ENCODE measurements at places on chromosomes 3 and 15.

DNA sequence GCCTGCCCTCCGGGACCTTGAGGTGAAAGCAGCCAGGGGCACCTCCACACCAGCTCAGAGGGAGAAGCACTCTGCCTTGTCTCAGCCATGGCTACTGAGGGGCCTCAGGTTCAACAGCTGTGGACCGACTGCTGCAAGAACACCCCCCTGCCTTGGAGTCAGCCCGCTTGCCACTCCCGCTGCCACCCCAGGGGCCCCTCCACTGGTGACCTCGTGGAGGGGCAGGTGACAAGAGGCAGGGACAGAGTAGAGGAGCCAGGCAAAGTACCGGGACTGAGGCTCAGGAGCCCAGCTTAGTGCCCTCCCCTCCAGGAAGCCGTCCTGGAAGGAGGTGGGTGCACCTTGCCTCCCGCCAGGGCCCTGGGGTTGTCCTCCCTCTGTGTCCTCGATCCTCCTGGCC lies 79.6 kb upstream of the RPL32 start:
- no peak for DNase-seq

DNA sequence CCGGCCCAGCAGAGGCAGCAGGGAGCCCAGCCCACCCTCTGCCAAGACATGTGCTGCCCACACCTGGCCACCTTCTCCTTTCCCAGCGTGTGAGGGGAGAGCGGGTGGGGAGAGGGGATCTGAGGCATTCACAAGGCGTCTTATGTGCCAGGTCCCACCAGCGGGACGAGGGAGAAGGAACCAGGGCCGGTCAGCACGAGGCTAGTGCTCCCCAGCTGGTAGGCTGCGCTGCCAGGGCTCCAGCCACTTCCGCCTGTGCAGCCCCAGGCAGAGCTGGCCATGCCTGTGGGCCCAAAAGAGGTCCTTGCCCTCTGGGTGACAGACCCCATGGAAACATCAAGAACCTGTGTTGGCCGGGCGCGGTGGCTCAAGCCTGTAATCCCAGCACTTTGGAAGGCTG lies 5.9 kb downstream of the MESP1 start:
- DNase-seq = no peak

GRCh38 chr3:144079634-144080033 lies 108.0 kb downstream of the DIPK2A start:
- no peak for DNase-seq

DNA sequence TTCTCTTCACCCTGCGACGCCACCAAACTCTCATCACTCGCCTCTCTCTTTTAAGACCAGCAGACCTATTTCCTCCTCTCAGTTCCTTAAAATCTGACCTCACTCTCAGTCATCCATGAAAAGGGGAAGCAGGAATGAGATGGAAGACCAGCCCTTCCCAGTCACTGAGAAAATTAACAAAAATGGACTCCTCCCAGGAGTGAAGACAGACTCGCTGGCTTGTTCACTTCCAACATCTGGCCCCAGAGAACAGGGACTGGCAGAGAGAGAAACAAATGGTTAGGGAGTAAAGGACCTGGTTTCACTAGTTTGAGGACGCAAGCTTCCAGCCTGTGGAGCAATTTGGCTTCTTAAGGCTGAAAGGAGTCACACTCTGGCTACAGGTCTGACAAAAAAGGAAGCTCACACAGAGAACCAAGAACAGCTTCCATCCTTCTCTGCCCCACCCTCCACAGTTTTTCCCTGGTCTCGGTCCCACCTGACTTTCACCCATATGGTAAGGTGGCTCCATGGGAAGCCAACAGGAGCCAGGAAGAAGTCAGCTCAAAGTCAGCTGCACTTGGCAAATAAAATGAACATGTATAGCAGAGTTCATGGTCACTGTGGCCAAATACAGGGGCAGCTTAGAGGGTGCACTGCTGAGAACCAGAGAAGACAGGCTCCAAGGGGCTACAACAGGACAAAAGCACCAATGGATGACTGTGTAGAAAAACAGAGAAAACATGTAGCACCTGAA lies 57.2 kb downstream of the ITGB5 start:
- no peak for DNase-seq

DNA sequence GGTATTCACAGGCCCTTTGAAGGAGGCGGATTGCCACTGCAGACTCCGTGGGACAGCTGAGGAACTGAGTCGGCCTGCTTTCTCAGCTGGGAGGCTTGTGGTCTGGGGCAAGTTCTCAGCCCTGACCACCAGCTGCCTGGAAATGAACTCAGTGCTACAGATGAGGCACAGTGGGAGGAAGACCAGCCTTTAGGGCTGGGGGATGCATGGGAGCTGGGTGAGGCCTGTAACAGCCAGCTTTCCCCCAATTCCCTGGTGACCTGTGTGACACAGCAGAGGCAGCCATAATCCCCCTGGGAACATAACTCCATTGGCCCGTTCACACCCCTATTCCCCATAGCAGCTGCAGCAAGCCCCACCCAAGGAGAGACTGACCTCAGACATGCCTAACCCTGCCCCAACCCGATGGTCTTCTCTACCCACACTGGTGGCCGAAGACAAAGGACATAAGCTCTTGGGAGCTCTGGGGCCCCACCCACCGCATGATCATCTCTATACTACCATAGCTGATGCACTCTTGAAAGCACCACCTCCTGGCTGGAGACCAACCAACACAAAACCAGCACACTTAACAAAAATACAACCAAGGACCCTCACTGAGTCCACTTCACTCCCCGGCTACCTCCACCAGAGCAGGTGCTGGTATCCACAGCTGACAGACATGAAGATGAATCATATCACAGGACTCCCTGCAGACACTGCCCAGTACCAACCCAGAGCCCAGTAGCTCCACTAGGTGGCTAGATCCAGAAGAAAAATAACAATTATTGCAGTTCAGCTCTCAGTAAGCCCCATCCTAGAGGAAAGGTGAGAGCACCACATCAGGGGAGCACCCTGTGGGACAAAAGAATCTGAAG lies 24.9 kb downstream of the ZMAT3 start:
- DNase-seq = no peak

- DNase-seq = no peak
Measured at GRCh38 chr15:55846116-55846707, 103.3 kb upstream of the PRTG start.

DNA sequence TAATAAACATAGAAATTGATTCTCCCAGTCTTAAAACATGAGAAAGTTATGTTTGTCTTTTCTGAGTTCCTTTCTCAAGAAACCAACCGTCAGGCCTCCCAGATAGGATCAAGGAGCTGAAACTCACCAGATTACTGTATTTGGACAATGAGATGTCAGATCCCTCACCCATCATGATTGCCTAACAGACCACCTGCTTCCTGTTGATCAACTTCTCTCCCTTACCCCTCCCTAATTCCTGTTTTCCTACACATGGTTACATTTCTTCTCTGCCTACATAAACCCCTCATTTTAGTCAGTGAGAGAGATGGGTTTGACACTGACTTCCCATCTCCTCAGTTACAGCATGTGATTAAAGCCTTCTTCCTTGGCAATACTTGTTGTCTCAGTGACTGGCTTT lies 917.5 kb downstream of the FHIT start:
- DNase-seq = no peak

DNA sequence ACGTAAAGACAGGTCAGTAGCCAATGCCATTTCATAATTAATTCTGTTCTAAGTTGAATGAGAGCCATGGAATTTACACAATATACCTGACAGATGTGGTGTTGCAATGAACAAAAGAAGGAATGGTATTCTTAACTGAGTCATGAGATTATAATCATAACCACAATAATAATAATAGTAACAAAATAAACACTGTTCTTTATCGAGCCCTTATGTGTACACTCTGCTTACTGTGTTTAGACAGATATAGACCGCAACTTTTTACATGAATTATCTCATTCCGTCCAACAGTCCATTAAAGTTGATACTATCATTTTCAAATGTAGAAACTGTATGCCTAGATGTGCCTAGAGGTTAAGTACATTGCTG lies 28.2 kb upstream of the SCAANT1 start:
- DNase-seq = no peak

- no peak for DNase-seq
Measured at GRCh38 chr3:76756577-76756976, 283.3 kb upstream of the ROBO2 start.

DNA sequence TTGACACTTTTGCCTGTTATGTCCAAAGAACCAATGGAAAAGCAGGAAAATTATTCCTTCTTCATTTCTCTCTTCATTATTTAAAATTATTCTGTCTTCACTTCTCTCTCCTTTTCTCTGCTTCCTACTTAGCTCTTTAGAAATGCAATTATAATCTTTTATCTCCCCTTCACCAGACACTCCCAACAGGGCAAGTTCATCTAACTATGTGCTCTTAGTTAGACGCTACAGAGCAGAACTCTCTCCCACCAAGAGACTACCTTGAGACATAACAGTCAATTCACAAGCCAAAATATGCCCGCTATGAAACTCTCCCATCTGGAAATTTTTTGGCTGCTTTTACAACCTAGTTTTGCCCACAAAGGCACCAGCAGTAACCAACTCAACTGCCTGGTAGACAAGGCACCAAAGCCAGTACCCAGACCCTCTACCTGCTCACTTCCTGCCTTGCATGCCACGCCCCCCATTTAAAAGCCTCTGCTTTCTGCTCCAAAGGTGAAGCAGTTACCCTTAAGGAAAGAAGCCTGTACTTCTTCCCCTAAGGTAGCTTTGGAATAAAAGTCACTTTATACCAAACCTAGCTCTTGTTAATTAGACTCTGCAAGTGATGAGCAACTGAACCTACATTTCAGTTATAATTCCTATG lies 28.1 kb downstream of the CCRL2 start:
- DNase-seq = no peak

DNA sequence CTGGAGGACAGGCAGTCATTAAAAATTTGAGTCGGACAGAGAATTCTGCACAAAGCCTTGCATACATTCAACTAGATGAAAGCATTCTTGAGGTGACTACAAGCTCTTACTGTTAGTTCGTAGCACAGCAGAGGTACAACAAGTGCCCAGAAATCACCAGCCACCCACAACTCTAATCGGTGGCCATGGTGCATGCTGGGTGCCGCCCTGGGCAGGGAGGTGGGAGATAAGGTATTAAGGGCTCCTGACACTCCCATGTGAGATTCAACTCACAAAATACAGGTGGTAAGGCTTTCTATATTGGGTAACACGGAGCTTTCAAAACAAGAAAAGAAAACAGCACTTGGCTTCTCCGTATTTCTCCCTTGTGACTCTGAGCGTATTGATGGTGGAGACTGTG lies 66.0 kb downstream of the MEIS2 start:
- no peak for DNase-seq

GRCh38 chr3:149087208-149087607 lies 875 bp upstream of the HLTF start:
- DNase-seq = no peak

DNA sequence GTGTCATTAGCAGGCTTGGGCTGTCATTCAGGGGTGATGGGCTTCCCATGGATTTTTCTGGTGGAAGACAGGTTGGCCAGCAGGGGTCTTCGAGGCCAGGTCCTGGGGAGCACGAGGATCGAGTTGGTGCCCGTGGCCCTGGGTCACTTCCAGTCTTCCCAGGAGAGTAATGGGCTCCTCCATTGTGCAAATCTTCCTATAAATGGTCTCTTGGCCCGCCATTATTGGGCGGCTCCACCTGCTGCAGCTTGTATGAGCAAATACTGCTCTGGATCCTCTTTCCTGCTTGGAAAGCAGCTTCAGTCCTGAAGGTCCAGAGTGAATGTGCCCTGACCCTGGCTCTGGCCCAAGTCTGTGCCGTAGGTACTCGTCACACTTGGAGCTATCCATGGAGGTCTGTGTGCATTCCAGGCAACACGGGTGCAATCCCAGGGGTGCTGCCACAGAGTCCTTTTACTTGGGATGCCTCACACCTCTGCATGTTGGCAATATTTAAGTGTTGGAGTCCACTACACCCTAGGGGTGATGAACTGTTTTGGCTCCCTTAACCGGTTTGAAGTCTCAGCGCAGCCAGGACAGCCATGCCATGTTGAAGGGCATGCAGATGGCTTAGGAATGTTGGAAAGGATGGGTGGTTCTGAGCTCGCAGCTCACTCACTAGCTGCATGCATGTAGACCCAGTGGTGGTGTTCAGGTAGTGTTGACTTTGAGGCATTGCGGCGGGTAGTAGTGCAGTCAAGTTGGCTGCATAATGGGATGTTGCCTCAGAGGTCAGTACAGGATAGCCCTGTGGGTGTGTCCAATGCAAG lies 97.6 kb downstream of the SNRPN start:
- no peak for DNase-seq

- no peak for DNase-seq
Measured at GRCh38 chr3:123791417-123791816, 92.7 kb downstream of the MYLK start.

DNA sequence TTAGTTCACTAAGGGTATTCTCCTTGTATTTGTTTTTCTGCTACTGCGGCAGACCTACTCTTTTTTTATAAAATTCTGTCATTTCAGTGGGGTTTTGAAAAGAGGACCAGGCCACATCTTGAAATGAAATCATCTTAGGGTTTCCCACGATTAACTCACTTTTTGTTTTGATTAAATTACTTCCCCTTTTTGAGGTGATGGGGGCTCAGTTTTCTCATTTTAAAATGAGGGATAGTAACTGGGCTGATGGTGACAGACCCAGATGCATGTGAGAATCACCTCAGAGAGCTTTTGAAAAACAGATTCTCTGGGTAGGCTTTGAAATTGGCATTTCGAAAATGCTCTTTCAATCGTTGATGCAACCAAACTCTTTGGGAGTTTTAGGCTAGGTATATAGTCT lies 24.2 kb downstream of the UBE2Q2 start:
- no peak for DNase-seq
